Stimulated activated CD8-positive, alpha-beta memory T cell treated with anti-CD3 and anti-CD28 coated beads, Interleukin-4, amount 100 ng/mL, for 24 hours (primary cell): ENCODE measurements at places on chromosomes 3 and 15.

DNA sequence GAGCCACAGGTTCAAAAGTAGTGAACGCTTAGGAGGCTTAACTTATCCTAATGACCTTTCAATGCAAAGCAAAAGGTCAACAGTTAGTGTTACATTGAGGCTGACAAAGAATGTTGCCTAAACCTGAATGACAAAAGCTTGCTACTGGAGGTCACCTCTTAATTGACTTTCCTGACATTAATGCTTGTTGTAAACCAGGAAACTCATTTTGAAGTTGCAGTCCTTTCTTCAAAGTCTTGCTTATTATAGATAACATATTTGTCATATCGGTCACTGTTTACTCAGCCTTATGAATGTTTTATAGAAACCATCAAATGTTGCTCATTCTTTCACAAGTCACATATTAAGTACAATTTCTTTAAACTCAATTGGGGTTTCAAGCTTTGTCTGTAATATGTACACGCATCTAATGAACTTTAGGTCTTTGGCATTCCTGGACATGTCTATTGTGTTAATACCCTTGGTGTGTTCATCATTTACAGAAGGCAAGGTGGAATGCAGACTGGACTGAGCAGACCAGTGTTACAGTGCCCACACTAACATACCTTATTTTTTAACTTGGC, 488.2 kb upstream of the NECTIN3 start:
- DNase-seq = no peak

GRCh38 chr3:59316688-59317275, 267.0 kb upstream of the CFAP20DC start:
- no peak for DNase-seq

- no peak for DNase-seq
These were observed 179.7 kb downstream of the ADAMTS9 start for GRCh38 chr3:64508140-64508539.

DNA sequence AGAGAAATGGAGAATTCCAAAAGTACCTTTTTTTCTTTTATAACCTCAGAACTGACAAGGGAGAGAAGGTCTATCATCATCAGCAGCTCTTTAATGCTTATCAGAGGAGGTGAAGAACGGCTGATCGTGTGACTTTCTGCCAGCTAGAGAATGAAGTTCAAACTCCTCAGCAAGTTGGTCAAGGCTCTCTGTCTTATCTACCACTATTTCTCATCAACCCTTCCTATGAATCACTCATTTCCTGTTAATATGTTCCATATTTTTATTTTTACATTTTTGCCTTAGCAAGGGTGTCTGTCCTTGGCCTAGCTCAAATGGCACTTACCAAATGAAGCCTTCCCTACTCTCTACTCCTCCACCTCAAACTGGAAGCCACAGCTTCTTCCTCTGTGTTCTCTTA, 73.1 kb upstream of the TSPAN3 start:
- DNase-seq = no peak

DNA sequence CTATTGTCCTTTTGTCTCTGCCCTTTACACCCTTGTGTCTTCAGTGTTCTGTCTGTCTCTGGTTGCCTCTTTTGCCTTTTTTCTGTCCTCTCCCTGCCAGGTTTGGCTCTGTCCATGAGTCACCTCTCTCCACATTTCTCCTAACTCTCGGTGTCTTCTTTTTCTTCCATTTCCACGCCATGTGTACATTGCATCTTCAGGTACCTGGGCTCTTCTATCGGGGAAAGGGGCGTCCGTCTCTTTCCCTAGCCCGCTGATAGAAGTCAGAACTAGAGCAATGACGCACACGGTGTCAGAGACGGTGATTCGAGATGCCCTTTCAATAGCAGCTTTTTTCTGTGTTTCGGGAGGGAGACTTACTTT, 641 bp downstream of the OPA1 start:
- no peak for DNase-seq

- DNase-seq = no peak
These were observed 152.3 kb upstream of the LRRN1 start for GRCh38 chr3:3646934-3647333.

- no peak for DNase-seq
These were observed 46.5 kb downstream of the CPA3 start for GRCh38 chr3:148911592-148911991.

GRCh38 chr15:50840520-50840919, 68.0 kb upstream of the AP4E1 start:
- no peak for DNase-seq

DNA sequence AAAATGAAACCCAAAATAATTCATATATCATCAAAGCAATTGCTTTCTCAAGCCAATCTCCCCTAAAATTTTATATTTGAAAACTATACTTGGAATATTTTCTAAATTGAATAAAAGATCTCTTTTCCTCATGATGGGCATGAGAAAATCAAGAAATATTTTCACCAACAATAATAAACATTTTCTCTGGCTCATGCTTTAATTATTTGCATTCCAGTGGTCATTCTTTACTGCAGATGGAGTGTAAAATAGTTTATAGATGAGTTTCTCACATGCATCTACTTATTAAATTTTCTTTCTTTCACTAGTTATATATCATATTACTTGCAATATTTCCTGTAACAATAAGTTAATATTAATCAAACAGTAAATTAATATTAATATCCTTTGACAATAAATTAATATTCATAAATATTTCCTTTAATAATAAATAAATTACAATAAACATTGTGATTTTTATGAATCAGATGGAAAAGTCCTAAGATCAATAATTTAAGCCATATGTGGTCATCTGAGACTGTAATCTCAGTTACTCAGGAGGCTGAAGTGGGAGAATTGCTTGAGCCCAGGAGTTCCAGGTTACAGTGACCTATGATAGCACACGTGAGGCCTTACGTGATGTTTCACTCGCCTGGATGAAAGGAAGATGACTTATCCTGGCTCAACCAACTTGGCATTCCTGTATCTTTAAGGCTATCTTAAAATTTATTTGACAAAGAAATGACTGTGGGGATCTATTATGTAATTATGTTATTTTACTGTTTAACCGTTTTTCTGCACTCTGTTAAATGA, 958.8 kb downstream of the ZPLD1 start:
- no peak for DNase-seq

DNA sequence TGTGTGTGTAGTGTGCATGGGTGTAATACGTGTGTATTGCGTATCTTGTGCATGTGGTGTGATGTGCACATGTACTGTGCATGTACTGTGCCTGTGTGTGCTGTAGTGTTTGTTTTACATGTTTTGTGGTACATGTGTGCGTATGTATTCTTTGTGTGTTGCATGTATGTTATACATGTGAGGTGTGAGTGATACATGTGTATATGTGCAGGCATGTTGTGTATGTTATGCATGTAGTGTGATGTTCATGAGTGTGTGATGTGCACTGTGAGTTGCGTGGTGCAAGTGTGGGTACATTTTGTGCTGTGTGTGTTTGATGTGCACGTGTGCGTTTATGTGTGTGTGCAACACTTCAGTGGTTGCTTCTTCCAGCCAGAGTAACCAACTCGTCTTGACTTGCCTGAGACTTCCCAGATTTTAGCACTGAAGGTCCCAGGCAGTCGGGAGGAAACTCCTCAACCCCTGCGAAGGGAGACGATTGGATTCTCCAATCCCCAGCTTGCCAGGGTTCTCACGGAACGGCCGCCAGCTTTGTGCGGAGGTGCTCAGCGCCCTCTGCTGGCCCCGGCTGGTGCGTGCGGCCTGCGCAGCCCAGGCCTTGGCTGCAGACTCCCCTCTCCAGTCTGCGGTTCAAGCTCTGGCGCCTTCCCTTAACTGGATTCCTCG, 3.6 kb downstream of the GALNT15 start:
- peak; percentile 44 for DNase-seq

- no peak for DNase-seq
These were observed 121.9 kb upstream of the MEF2A start for GRCh38 chr15:99443768-99444446.

DNA sequence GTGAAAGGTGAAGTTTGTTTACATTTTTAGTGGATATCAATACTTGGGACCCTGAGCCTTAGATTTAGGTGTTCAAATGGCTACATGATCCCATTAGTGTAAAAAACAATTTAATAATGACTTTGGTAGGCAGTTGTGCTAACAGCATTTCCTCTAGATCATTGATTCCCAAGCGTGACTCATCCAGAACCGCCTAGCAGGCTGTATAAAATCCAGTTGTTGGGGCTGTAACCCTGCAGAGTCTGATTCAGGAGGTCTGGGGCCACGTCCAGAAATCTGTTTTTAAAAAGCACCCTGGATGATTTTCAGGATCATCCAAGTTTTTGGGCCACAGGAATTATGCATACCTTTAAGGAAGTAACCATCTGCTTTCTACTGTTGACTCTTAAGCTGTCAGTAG, 156.4 kb downstream of the TP63 start:
- DNase-seq = no peak

DNA sequence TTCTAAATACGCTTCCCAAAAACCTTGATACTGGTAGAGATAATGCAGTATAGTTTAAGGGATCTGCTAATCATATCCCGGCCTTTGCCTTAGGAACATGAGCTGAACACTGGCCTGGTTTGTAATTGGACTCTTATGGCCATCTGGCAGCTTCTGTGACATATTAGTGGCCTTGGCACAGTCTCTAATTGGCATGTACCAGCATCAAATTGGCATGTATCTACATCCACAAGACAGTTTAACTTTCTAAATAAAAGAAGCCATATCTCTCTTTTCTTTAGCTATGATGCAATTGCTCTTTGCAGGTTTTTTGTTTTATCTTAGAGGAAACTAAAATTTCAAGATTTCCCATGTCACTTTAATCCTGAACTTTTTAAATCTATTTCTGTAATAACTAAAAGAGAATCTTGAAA, 44.6 kb upstream of the FILIP1L start:
- no peak for DNase-seq

GRCh38 chr15:74384881-74385643, 17.6 kb upstream of the CYP11A1 start:
- peak; percentile 55 for DNase-seq

DNA sequence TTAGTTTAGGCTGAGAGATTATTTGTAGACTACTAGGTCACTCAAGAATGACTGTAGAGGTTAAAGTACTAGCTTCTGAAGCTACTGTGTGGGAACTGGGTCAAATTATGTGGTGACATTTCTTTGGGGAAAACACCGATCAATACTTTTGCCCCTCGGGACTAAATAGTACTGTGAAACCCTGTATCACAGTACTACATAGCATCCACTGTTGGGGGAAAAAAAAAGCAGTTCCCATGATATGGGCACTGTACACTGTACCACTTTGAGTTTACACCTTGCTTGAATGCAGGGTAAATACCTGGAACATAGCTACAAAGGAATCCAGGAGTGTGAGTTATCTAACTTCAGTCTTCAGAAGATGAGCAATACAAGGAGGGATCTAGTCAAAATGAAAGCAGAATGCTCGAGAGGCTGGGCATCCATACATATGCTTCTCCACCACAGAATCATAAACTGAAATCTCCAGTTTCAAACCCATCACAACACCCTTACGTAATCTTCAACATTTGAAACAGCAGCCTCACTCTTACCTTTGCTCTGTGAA, 311.4 kb downstream of the UNC13C start:
- DNase-seq = no peak

GRCh38 chr3:4063916-4064574, 239.1 kb upstream of the SETMAR start:
- DNase-seq = no peak

- no peak for DNase-seq
These were observed 41.3 kb upstream of the RARB start for GRCh38 chr3:25386686-25387255.

GRCh38 chr3:53300826-53301225, 45.0 kb upstream of the TKT start:
- DNase-seq = no peak

- DNase-seq = no peak
These were observed 121.0 kb upstream of the C15orf61 start for GRCh38 chr15:67399925-67400324.

DNA sequence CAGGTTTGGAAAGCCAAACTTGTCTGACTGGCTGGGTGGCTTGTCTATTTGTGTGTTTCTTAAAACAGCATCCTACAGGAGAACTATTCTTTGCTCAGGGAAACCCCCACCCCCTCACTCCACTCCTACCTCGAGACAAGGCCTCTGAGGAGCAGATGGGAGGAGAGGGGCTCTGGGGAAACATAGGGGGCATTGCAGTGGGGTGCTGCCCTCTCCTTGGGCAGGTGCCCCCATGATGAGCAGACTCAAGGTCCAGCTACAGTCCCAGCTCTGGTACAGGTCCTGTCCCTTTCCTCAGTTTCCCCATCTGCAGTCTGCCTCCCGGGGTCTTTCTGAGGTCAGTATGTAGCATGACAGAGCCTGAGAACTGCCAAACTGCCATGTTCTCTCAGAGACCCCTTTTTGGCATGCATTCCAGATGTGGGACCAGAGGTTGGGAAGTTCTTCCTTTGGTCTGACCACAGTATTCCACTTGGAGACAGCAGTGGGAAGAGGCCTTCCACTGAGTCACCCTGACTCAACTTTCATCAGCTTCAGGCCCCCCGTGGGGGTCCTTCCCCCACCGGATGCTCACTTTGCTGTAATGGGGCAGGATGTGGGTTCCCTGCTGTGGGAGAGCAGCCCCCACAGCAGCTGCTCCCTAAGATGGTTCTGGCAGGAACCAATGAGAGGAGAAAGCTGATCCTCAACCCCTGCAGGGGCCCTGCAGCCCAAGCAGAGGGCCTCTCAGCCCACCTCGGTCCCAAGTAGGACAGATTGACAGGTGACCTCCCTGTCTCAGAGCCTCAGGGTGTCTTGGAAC, 32.3 kb upstream of the CYP11A1 start:
- DNase-seq = peak; percentile 52

DNA sequence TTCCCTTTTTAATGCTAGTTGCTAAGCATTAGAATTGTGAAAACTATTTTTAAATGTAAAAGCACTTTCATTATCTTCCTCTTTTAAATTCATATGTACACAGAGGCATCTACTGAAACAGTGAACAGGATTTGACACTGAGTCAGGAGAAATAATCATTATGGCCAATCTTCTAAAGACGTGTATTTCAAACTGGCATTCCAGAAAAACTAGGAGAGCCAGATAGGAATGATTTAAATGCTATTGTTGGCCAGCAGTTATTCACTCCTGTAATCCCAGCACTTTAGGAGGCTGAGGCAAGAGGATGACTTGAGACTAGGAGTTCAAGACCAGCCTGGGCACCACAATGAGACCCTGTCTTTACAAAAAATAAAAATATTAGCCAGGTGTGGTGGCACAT, 67.6 kb upstream of the RAP2B start:
- no peak for DNase-seq

GRCh38 chr3:101676216-101676764, 642 bp downstream of the ZBTB11 start:
- peak; percentile 96 for DNase-seq

DNA sequence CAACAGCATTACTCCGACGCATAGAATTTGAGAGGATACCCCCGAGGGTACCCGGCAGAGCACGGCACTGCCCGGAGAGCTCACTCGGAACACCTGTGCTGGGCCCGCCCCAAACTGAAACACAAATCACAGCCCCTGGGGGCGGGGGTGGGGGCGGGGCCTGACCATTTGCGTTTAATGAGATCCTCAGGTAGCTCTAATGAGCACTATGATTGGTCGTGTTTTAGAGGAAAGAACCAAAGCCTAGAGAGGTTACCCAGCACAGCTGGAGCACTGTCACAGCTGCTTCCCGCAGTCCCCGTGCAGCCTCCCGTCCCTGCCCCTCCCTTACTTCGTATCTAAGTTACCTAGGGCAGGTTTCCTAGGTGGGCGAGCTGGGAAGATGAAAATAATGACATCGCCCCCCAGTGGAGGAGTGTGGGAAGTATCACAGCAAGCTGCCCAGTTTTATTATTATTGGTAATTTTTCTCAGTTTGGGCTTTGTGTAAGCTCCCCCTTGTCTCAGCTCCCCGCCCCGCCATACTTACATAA, 187.1 kb downstream of the PDE8A start:
- peak; percentile 4 for DNase-seq

GRCh38 chr3:13373975-13374586, 46.0 kb downstream of the NUP210 start:
- DNase-seq = no peak

- DNase-seq = no peak
These were observed 114.4 kb downstream of the TP63 start for GRCh38 chr3:189745622-189746021.
